T-cell (primary cell): ENCODE measurements at places on chromosomes 2 and 18.

GRCh38 chr2:146244131-146244530 lies 1600.7 kb upstream of the ACVR2A start:
- no peak for DNase-seq

DNA sequence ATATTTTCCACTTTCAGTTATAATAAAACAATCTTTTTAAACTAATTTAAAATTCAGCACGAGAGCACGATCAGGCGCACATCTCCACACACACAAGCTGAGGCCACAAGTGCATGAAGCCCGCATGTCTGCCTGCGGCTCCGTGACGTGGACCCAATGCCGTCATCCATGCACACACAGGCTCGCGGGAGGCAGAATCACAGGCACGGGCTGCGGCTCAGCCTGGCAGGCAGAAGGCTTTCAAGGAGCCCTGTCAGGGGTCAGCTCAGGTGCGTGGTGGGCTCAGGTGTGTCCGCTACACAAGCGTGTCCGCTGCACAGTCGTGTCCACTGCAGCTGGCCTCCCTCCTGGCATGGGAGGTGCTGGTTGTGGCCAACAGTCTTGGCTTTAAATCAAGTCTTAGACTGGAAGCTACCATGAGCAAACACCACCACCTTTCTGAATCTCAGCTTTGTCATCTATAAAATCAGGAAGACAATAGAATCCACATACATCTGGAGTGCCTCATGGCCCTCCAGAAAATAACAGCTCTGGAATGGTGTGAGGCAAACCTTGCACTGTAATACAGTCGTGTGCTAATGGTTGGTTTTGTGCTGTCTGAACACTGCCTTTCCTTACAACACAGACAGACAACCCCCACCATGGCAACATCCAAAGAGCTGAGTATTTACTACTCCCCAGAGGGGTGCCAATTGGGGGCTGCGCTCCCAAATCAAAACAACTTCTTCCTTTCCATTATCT lies 210.1 kb downstream of the NDUFA10 start:
- no peak for DNase-seq

DNA sequence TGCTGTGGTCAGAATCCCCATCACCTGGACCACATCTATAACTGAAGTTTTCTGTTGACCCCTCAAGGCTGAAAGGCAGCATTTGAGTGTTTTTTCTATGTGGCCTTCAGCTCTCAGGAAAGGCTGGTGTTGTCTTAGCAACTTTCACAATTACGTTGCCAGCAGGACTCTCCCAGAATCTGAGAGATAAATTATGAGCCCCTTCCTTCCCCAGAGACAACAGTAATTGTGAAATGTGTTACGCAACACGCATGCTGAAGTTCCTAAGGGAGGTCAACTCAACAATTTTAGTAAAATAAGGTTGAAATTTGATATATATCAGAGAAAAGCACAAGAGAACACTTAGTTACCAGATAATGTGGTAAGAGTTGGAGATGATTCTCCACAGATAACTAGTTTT lies 216.5 kb upstream of the SLC8A1 start:
- no peak for DNase-seq

GRCh38 chr2:43634604-43635306 lies 2.3 kb upstream of the PLEKHH2 start:
- DNase-seq = no peak

DNA sequence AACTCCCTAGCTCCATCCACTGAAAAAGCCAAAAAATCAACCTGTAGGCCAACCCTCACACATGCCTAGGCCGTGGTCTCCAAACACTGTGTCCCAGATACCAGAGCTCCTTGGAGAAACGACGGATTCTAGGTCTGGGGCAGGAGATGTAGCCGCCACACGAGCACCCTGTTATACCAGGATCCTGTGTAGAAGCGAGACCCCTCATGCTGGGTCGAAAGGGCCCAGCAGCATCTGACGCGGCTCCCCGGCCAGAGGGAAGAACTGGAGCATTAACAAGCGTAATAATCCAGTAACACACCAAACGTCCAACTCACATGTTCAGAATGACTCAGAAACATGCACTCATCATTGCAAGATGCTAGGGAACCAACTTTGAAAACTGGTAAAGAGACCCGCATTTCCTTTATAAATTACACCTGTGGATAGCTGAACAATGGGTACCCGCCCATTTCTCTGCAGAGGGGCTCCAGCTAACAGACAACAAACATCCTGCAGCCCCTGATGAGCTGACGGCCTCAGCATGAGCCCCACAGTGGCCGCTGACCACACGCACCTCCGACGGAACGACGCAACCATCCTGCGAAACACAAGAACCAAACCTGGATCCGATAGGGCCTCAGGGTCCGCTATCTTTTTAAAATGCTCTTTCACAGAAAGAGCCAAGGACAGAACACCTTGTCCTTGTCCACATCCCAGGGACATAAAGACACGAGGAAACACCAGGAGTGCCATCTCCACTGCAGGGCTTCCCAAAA lies 14.2 kb downstream of the SLC66A2 start:
- no peak for DNase-seq

GRCh38 chr2:141380008-141380979 lies 750.5 kb downstream of the LRP1B start:
- no peak for DNase-seq

- no peak for DNase-seq
Observed at GRCh38 chr18:32460171-32460731, 10.4 kb downstream of the GAREM1 start.

DNA sequence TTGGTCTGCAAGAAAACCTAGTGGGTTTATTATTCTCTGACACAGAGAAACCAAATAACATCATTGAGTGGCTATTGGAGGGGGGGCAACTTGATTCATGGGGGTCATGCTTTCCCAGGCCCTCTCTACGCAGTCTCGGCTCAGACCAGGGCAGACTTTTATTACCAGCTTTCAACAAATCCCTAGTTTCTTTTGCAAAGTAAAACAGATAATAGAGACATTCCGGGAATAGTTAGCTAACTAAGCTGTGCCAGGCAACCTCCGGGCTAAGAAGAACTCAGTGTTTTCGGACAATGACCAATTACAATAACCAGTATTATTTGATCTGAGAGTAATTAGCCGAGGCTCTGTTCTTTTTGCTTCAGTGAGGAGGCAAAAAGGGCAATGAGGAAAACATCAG lies 66.3 kb downstream of the CDK15 start:
- DNase-seq = no peak

GRCh38 chr2:18440141-18440661 lies 120.3 kb downstream of the RDH14 start:
- no peak for DNase-seq

DNA sequence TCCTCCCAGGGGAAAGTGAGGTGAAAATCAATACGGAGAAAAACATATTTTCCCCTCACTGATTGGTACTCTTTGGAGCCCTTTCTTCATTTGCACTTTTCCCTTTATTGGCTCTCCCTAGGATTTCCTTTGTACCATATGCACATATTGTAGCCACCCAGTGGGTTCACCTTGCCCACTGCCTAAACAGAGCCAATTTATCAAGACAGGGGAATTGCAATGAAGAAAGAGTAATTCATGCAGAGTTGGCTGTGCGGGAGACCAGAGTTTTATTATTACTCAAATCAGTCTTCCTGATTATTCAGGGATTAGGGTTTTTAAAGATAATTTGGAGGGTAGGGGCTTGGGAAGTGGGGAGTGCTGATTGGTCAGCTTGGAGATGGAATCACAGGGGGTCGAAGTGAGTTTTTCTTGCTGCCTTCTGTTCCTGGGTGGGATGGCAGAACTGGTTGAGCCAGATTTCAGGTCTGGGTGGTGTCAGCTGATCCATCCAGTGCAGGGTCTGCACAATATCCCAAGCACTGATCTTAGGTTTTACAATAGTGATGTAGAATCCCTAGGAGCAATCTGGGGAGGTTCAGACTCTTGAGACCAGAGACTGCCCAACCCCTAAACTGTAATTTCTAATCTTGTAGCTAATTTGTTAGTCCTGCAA lies 15.1 kb upstream of the KCNE4 start:
- no peak for DNase-seq

- no peak for DNase-seq
Observed at GRCh38 chr2:43455731-43456642, 139.9 kb downstream of the THADA start.
